ENCODE measurements at places on chromosomes 3 and 15.

- DNase-seq = peak; percentile 26
These were observed at the start of gene TNFSF10 for GRCh38 chr3:172522871-172523818. TSS of gene TNFSF10 (minus strand) at chr3:172523430. CDS start at chr3:172523384, 46 bp downstream.

GRCh38 chr3:180447136-180447535 lies 154.8 kb upstream of the TTC14 start:
- no peak for DNase-seq

GRCh38 chr15:33636234-33636633 lies 325.5 kb downstream of the RYR3 start:
- DNase-seq = no peak

DNA sequence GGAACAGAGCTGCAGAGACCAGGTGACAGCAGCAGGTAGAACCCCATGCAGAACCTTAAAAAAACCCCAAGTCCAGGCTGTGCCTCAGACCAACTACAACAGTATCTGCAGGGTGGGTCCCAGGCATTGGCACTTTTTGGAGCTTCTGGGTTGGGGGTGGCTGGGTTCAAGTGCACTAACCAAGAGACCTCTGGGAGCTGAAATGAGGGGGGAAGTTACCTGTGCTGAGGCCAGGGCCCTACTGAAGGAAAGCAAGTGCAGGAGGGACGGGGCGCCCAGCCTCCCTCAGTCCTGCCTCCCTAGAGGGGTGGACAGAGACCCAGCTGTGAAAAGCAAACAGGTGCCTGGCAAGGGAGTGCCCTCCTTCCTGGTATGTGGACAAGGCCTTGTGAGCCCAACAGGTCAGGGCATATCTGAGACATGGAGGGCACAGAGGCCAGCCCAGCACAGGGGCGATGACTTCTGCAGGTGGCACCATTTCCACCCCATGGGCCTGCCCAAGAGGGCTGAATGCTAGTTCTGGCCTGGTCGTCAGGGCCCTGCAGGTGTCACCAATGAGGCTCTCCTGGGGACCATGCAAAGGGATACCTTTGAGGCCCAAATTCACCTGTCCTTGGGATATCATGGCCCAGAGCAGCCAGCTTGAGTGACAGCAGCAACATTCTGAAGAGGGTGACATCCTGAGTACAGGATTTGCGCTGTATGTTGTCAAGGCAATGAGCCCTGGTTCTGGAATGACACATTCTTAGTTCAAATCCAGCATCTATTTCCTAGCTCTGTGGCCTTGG lies 18.7 kb downstream of the CTSH start:
- no peak for DNase-seq

- DNase-seq = no peak
These were observed 268.0 kb downstream of the EPHA3 start for GRCh38 chr3:89375451-89375850.
